ENCODE measurements at places on chromosomes 6 and 20. TPM values are rescaled to one million over a fixed set of nuclear protein-coding genes. Genes with fewer than 3 reads are reported as not detected.

Gene BPIFB4
- total RNA-seq = not detected

DNA sequence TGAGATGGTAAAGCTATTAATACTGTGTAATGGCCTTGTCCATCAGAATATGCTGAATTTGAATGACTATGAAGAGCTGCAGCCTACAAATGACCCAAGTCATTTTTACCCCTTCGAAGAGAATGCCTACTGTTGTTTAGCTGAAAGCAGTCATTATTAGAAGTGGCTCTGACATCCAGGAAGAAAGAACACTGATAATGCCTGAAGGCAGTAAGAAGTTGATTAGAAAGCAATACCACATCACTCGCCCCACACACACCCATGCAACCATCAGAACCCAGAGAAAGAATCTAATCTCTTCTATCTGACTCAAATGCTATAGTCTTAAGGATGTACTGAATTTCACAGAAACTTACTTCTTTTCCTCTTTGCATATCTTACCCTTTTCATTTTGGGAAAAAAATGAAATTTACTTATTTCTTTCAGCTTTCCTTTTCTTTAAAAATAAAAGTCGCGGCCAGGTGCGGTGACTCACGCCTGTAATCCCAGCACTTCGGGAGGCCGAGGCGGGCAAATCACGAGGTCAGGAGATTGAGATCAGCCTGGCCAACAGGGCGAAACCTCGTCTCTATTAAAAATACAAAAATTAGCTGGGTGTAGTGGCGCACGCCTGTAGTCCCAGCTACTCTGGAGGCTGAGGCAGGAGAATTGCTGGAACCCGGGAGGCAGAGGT is 61.0 kb downstream of the ARHGAP18 start:
- no peak for DNase-seq

DNA sequence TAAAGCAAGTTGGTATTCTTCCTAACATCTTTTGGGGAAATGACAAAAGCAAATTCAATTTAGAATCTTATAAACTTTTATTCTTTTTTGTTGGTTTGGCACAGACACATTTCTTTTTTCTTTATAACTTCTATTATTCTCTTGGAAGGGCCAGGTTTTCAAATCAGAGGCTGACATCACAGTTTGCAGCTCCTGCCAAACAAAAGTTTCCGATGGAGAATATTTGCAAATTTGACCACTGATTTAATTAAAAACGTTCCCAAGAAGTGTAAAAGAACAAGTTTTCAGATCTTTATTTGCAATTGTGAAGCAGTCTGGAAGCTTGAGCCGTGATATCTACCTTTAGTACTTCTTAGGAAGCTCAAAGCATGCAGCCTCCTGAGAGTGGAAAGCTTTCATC is 53.8 kb upstream of the CD83 start:
- DNase-seq = no peak

GRCh38 chr20:23870461-23870860 is 9.1 kb downstream of the CST5 start:
- DNase-seq = no peak

Gene SIRPA
- total RNA-seq = 4.7 TPM

GRCh38 chr6:11275598-11275997 is 43.1 kb upstream of the NEDD9 start:
- no peak for DNase-seq

DNA sequence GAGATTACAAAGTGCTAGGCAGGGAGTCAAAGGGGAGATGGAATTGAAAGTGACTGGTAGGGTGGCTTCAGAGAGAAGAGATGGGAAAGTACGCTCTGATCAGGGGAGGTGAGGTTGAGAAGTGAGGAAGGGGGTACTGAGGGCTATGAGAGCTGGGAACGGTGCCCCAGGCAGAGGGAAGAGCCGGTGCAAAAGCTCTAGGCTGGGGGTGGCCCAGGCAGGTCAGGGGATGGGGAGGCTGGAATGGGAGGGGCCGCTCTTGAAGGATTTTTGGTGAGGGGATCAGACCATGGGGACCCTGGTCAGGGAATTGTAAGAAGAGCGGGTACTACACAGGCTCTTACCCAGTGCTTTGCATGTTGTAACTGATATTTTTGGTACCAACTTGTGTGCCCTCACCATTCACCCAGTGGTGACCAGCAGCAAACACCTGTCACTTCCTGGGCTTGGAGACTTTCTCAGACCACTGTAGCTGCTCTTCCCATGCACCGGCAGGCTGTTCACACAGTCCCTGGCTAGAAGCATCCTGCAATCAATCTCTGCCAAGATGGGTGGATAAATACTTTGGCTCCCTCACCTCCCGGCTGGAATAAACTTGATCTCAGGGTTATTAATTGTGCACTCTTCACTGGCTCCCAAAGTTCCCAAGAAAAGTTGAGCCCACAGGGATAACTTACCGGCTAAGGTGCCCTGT is 24.0 kb downstream of the PCK1 start:
- no peak for DNase-seq
